ENCODE measurements at places on chromosomes 3 and 15.

DNA sequence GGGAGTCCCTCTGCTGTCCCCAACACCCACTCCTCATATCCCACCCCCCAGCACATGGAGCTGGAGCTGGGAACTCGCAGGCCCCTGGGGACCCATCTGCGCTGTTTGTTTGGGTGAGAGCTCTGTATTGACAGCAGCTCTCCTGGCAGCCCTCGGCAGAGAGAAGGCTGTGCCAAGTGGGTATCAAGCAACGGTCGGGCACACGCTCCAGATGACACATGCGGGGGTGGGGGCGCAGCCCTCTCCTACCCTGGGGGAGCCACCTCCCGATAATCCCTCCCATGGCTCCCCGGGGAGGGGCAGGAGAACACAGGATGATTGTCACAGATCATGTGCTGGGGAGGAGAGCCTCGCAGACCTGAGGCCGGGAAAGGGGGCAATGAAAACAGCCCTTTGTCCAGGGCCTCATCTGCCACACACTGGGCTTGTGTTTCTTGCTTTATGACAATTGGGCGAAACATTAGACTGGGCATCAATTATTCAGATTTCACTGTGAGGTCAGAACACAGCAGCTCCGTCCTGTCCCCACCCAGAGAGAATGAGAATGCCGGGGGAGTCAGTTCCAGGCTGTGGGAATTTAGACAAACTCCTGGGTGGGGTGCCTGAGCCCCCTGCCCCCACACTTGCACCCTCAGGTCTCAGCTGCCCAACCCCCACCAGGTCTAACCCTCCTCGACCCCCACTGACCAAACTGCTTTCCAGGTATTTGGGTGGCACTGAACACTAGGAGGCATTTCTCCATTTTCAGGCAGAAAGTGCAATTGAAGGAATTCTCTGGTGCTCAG, 46.4 kb upstream of the KLF13 start:
- H3K27ac ChIP-seq, result no peak overlapping the region
- no peak for DNase-seq
- no peak overlapping the region for H3K4me3 ChIP-seq

DNA sequence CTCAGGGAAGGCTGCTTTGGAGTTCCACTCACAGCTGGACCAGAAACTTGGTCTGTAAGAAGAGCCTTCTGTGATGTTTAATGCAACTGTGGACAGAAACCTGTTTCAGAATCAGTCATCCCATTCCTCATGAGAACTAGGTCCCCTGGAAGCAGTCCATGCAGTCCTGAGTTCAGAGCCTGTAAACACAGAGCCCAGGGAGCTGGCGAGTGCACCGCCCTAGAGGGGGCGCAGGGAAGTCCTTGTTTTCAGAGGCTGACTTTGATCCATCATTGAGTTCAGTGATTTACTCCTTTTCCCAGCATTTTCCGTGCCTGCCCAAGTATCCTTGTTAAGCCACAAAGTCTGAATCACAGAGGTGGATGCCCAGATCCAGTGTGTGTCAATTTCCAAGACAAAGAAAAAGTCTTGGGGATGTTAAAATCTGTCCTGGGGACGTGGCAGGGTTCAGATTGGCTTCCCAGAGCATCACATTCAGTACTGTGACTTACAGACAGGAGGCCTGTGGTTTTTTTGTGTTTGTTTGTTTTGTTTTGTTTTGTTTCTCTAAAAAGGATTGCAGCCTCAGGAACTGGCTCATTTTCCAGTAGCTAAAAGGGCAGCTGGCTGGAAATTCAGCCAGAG, 9.8 kb upstream of the TXNRD3 start:
- H3K4me1 ChIP-seq, result no peaks in the 10 kb centered on the region
- no peaks in the 10 kb centered on the region for H3K36me3 ChIP-seq
- no peak overlapping the region for H3K4me3 ChIP-seq
- no peak overlapping the region for H3K27ac ChIP-seq
- no peak for DNase-seq
- H3K27me3 ChIP-seq, result peaks cover 3% of the 10 kb centered on the region

- no peaks in the 10 kb centered on the region for H3K36me3 ChIP-seq
- DNase-seq, result no peak
- H3K27me3 ChIP-seq, result no peaks in the 10 kb centered on the region
- H3K4me3 ChIP-seq, result no peak overlapping the region
- no peak overlapping the region for H3K27ac ChIP-seq
Observed at GRCh38 chr15:33016405-33017024, 178.0 kb downstream of the FMN1 start.

DNA sequence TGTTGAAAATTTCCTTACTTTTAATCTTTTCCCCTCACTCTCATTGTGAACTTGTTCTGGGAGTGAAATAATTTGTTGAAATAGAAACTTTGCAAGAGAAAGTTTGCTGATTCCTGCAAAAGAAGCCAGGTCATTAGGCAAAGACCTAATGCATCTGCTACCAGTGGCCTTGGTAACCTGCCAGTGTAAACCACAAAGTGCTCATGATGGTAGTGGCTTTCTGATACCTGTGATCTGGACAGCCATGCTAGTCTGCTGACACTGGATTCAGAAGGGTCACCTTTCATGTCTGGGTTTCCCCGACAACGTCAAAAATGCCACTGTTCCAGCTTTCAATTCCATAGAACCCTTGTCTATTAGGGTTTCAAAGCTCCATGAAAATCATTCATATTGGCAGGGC, 123.7 kb upstream of the MCTP2 start:
- no peak overlapping the region for H3K4me3 ChIP-seq
- no peak for DNase-seq
- no peak overlapping the region for H3K27ac ChIP-seq
- H3K36me3 ChIP-seq, result no peaks in the 10 kb centered on the region
- H3K27me3 ChIP-seq, result no peaks in the 10 kb centered on the region

DNA sequence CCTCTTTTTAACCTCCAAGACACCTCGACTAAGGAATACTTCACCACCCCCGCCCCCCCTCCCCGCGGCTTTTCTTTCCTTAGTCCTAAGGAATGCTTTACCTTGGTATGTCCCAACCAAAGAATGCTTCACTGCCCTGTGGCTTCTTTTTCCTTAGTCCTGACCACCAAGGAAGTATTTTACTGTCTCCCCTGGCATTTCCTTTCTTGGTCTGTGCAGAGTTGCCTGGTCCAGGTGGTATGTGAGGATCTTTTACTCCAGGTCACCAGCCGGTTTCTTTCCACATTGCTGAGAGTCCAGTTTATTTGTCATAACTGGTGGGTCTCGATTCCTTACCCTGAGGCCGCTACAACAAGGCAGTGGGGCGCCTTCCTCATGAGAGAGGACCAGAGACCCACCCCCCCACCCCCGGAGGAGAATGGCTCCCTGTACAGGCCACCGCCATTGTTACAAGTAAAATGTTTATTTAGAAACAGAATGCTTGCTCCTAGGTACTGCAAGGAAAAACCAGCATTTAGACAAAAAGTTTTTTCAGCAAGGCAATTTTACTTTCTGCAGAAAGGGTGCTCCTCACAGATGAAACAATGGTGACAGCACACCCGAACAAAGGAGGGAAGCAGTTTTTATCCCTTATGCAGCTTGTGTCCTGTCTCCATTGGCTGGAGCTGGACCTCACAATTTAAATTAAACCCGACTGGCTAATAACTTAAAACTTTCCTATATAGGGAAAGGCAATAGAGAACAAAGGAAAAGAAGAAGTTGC, 23.1 kb upstream of the MTHFS start:
- no peak overlapping the region for H3K27ac ChIP-seq
- no peak for DNase-seq
- H3K4me1 ChIP-seq, result peaks cover 4% of the 10 kb centered on the region
- H3K4me3 ChIP-seq, result no peak overlapping the region

GRCh38 chr3:182052332-182052731, 340.6 kb downstream of the SOX2 start:
- H3K27me3 ChIP-seq, result no peaks in the 10 kb centered on the region
- H3K27ac ChIP-seq, result no peak overlapping the region
- H3K4me3 ChIP-seq, result no peak overlapping the region
- no peaks in the 10 kb centered on the region for H3K4me1 ChIP-seq
- DNase-seq, result no peak
- no peaks in the 10 kb centered on the region for H3K36me3 ChIP-seq

DNA sequence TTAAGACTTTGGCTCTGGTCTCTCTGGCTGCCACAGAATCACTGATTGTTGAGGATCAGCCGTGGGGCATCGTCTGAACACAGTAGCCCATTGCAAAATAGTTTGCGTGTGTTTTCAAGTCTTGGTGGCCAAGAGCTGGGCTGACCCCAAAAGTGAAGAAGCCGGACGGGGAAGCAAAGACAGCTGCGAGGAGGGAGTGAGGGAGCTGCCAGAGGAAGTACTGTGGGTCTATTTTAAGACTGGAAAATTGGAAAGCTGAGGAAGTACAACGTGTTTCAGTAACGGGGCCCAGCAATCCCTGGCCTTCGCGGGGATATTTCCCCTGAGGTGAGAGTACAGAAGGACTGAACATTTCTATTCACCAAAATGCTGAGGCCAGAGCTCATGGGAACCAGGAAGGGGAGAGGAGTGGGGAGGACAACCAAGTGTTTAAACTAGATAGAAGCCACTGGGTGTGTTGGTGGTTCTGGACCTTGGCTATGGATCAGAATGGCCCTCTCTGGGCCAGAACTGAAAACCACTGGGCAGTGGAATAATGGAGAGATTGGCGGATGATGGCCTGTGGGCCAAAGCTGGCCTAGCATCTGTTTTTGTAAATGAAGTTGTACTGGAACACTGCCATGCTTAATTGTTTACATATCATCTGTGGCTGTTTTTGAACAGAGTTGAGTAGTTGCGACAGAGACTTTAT, 34.1 kb upstream of the LIMD1 start:
- no peak overlapping the region for H3K27ac ChIP-seq
- no peaks in the 10 kb centered on the region for H3K36me3 ChIP-seq
- no peak overlapping the region for H3K4me3 ChIP-seq
- no peak for DNase-seq

Measured in effector memory CD4-positive, alpha-beta T cell (primary cell).